Stimulated activated CD8-positive, alpha-beta memory T cell treated with anti-CD3 and anti-CD28 coated beads, Interleukin-7, amount 100 ng/mL, for 48 hours (primary cell): ENCODE measurements at places on chromosomes 1 and 21.

- DNase-seq = no peak
Measured at GRCh38 chr1:1915911-1916840, 1.1 kb downstream of the CALML6 start.

GRCh38 chr1:7025013-7025412, 239.8 kb downstream of the CAMTA1 start:
- DNase-seq = no peak

GRCh38 chr1:201983380-201983805, 945 bp downstream of the RNPEP start:
- DNase-seq = no peak

DNA sequence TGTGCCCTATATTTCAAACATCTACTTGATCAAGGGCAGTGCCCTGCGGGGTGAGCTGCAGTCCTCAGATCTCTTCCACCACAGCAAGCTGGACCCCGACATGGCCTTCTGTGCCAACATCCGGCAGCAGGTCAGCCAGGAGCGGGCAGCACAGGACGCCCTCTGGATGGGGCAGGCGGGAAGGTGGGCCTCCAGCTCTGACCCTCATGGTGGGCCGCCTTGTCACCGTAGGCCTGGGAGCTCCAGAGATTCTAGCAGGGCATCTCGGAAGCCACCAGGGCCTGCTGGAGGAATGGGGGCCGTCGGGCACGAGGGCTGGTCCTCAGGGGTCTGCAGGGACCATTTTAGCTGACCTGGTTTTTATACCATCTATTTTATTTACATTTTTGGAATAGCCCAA, 15.6 kb upstream of the MFN2 start:
- no peak for DNase-seq

DNA sequence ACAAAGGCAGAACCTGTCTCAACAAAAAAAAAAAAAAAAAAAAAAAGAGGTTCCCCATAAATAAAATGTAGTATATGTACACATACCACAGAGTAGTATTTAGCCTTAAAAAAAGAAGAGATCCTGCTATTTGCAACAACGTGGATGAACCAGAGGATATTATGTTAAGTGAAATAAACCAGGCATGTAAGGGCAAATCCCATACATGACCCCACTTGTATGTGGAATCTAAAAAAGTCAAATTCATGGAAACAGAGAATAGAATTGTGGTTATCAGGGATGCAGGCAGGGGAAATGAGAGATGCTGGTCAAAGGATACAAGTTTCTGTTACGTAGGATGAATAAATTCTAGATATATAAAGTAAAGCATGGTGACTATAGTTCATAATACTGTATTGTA, 16.7 kb downstream of the SLC44A3 start:
- DNase-seq = no peak

DNA sequence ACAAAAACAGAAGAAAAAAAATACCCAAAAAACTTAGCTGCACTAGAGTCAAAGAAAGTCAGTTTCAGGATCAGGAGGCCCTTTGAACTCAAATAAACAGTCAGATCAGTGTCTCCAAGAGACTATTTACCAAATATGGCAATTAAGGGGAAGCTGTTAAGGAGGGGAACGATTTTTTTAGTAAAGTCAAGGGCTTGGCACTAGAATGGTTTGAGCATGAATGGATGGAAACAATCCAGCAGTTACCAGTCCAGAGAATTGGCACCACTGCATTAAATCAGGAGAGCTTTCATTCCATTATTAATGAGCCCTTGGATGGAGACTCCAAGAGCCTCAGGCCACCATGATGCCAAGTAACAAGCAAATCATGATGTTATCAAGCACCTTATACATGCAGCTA, 7.2 kb downstream of the TRAPPC3 start:
- no peak for DNase-seq

- peak; percentile 73 for DNase-seq
Measured at GRCh38 chr1:17207966-17208418, 3.1 kb downstream of the PADI1 start.

GRCh38 chr1:1954831-1955441, 35.9 kb upstream of the TMEM52 start:
- no peak for DNase-seq

DNA sequence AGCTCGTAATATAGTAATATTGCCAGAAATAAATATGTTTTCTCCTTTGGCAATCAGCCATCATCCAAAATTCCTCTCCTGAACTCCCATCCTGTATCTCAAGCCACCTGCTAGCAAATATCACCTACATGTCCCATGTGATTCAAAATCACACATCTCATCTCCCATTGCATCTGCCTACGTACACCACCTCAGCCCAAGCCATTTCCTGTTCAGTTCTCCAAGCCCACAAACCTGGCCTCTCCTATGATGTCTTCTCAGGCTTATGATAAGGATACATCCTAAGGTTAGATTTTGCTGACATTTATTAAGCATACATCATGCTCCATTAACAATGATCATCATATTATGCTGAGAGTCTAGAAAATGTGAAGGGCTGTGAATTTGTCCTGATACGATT, 31.9 kb upstream of the DEGS1 start:
- no peak for DNase-seq

DNA sequence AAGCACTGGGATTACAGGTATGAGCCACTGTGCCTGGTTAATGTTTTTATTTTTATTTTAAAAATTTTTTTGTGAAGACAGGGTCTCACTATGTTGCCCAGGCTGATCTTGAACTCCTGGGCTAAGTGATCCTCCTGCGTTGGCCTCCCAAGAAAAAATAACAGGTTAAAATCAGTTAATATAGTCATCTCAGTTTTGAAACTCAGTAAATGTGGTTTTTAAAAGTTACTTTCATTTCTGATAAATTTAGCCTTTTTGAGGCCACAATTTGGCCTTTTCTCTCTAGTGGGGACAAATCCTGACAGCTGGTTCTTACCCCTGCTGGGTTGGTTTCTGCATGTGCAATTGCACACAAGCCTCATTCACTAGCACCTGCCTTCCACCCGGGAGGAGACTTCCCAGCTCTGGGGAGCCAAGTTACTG, 13.3 kb downstream of the PMF1 start:
- no peak for DNase-seq

DNA sequence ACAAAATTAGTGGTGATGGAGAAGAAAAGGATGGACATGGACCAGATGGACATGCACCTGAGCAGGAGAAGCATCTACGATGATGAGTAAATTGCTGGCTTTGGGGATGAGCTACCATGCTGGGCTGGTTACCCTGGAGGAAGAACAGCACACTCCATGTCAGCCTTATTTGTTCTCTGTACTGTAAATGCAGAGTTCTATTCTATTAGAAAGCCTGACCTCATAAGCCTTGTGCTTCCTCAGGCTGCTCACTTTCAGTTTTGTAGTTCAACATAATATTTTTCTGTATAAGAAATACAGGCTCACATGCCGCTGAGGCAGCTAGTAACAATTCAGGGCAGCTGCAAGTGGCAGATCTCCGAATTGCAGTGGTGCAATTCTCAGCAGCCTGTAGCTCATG, 249.6 kb downstream of the PLA2G4A start:
- no peak for DNase-seq

GRCh38 chr1:6334261-6334993, 59.1 kb downstream of the ACOT7 start:
- DNase-seq = no peak

DNA sequence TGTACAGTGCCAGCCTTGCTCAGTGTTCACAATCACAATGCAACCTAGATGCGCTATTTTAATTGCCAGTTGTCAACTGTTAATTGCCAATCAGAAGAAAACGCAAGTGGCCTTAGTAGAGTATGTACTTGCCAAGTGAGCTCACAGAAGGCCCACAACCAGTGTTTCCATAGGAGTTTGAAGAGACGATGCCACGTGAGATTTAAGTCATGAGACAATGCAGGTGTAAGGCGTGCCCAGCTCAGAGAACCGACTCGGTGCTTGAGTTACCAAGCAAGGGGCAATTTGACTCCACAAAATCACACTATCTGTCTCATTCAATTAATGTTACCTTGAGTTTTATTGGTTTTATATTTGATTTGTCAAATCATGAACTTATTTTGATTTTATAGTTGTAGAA, 65.6 kb downstream of the TEX35 start:
- no peak for DNase-seq
